Nucleus accumbens (tissue), 56 donors: ENCODE measurements at places on chromosomes 6 and 20.

GRCh38 chr20:890666-891057, 25.5 kb downstream of the ANGPT4 start:
- DNase-seq, result no peak

DNA sequence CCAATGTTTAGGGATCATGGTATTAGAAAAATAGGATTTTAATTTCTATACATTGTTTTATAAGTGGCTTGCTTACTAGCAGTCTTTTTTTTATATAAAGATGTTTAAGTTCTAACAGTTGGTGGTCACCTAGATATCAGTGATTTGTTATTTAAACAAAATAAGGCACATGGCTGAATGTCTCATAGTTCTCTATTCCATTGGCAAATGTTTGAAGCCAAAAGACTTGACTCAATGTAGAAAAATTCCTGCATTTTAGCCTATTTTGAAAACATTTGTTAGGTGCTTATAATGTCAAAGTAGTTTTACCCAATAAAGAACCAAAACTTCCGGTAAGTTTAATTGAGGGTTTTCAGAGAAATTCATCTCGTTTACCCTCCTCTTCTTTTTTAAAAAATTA, 26.8 kb downstream of the MAPK14 start:
- no peak for DNase-seq

GRCh38 chr6:81988446-81988845, 236.0 kb upstream of the TENT5A start:
- DNase-seq, result no peak

DNA sequence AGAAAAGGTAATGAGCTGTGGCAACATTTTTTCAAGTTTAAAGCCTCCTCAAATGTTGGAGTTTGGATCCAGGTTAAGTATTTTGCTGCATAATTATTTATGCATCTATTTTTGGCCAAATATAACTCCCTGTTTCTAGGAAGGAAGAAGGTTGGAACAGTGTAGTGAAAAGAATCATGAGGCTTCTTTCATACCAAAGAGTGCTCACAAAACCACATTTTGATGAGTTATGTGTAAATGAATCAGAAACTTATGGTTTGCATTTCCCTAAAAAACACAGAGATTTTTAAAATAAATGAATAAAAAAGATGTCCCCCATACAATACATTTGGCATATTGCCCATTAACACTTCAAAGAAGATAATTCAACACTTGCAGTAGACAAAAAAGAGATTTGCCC, 246.9 kb upstream of the PRDM1 start:
- DNase-seq, result no peak

GRCh38 chr20:3045042-3045815, 623 bp upstream of the MRPS26 start:
- peak; percentile 74 for DNase-seq

DNA sequence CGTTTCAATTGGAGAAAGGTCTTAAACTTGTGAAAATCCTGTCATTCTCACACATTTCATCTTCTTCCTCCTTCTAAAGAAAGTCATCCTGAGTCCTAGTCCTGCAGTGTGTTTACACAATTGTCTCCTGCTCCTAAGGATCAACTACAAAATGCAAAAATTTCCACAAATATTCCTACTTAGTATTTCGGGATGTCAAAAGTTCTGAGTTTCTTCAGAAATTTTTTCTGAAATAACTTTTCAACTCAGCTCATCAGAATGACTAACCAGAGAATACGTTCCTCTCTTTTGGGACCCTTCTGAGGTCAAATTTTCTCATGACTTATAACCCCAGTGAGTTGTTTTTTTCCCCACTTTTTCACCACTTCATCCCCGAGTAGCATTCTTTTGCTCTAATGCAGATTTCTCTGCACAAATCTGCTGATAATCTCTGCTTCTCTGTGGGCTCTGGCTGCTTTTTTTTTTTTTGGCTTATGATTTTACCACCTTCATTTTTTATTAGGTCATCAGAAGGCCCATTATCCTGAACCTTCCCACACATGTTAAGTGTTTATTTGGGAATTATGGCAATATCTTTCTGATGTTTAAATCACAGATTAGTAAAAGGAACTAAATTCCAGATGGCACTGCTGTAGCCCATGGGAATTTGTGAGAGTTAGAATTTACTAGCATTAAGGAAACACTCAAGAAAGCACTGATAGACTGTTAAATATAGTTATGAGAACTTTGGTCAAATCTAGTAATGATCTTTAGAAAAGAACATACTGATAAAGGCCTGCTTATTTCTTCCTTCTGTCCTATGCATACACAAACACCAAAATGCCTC, 41.4 kb downstream of the MAP3K5 start:
- DNase-seq, result no peak

DNA sequence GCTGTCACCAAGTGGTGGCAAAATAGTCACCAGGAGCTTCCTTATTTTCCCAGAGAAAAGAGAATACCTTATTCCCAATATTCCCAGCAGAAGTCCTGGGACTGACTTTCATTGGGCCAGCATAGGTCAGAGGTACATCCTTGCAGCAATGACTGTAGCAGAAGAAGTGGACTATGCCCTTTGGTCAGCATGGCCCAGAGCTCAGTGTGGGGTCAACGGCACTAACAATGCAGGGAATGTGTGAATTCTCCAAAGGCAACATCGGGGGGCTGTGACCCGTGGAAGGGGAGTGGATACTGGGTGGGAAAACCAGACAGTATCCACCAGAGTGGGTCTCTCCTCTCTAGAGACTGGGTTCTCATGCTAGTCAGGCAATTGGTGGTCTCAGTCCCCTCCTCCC, 15.6 kb upstream of the LBP start:
- no peak for DNase-seq

DNA sequence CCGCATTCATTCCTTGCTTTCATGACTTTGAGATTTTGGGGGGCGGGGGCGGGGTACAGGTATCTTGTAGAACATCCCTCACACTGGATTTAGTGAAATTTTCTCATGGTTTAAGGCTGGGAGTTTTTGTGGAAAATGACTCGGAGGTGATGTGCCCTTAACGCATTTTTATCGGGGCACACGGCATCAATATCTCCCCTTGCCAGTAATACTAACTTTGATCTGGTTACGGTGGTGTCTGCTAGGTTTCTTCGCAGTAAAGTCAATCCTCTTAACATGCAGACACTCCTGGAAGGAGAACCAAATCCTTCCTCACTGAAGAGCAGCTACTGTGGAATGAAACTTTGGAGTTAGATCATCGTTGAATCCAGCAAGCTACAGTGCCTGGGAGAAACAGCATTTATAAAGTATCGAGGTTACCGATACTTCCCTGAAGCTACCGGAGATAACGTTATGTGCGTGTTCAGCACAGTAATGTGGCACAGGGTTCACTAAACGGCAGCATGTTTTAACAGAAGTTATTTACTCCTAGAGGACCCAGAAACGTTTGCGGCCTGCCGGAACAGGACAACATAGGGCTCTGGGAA, 1.2 kb upstream of the DYNLRB1 start:
- peak; percentile 57 for DNase-seq

DNA sequence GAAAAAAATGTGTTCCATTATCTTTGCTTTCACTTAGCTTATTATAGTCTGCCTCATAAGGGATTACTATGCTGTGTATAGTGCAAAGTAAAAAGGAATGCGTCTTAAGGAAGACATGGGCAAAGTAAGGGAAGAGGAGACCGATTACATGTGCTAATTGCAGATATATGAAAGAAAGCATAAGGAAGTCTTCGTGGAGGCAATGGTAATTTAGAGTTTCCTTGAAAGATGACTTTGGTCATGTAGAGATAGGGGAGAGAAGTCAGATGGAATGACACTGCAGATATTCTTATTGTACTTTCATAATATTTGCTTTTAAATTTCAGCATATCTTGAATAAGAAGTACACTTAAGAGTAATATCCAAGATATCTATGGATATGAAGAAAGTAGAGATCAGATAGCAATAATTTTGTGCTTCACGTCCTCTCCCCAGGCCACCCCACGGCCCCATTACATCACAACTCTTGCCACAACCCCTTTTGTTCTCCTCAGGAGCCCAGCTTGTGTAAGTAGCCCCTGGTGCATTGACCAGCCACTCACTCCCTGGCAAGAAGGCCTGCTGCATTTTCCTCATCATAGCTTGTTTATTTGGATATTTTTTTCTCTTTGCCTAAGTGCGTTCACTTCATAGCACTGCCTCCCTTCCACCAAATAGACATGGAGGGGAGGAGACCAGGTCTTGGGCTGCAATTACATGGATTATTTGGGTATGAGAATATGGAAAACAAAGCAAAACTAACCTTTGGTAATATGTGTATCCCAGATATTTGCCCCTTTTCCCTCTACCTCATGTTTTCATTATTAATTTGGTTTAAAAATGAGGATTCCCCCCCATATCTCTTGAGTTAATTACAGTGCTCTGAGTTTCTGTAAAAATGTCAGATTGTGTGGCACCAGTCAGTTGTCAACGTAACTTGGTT, 30.7 kb upstream of the COL10A1 start:
- no peak for DNase-seq
